ENCODE measurements at places on chromosomes 11 and 22.

- DNase-seq: no peak
These were observed 1302.8 kb upstream of the CNTN5 start for GRCh38 chr11:97717922-97718321.

DNA sequence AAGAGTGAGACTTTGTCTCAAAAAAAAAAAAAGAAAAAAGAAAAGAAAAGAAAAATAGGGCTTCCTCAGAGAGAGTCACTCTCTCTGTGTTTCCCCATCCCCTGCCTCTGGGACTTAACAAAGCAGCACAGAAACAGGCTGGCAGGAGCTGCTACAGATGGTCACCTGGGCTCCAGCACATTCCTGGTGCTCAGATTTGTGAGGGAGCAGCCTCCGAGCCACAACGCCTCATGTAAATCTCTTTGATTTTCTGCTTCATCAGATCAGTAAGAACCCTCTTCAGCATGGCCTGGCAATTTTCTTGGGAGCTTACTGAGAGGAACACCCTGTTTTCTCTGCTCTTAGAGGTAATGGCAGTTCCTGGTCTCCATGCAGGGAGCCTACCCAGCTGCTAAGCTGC is 15.2 kb upstream of the LDHA start:
- DNase-seq: no peak

GRCh38 chr22:40477683-40478337 is 107.4 kb downstream of the SGSM3 start:
- no peak for DNase-seq

DNA sequence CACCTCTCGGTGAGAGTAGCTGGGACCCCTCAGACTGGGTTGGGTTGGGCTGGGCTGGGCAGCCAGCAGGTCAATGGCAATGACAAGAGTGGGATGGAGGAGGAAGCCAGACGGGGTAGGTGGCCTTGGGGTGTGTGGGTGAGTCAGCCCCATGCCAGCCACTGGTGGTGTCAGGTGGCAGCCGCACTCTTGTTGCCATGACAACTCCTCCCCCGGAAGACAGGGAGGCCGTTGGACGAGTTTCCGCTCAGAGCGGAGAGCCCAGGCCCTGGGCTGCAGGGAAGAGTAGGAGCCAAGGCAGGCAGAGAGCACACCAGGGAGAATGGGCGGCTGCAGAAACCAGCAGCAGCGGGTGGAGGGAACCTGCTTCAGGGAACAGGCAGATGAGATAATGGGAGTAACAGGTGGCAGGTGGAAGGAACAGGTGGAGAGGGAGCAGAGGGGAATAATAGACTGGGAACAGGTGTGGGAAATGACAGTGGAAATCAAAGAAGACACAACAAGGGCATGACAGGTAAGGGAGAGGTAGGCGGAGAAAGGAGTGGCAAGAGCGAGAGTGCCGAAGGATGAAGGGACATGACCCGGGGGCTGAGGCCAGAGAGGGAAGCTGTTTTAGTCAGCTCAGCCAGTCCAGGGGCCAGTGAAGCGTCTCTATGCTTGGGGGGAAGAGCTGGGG is 8.7 kb downstream of the SPTBN2 start:
- peak; percentile 98 for DNase-seq

- DNase-seq: no peak
These were observed 47.4 kb upstream of the B3GAT1 start for GRCh38 chr11:134459246-134460061.

- peak; percentile 37 for DNase-seq
These were observed 29.4 kb upstream of the SLN start for GRCh38 chr11:107741044-107741823.

DNA sequence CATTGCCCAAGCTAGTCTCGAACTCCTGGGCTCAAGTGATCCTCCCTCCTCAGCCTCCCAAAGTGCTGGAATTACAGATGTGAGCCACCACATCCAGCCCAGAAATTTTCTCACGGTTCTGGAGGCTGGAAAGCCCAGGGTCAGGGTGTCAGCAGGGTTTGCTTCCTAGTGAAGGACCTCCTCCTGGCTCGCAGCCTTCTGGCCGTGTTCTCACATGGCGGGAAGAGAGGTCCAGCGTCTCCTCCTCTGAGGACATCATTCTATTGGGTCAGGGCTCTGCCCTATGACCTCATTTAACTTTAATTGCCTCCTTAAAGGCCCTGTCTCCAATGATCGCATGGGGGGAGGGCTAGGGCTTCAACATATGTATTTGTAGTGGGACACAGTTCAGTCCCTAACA is 38.1 kb downstream of the SDHAF2 start:
- no peak for DNase-seq

- DNase-seq: no peak
These were observed 1.9 kb upstream of the NPAS4 start for GRCh38 chr11:66418986-66419308.

DNA sequence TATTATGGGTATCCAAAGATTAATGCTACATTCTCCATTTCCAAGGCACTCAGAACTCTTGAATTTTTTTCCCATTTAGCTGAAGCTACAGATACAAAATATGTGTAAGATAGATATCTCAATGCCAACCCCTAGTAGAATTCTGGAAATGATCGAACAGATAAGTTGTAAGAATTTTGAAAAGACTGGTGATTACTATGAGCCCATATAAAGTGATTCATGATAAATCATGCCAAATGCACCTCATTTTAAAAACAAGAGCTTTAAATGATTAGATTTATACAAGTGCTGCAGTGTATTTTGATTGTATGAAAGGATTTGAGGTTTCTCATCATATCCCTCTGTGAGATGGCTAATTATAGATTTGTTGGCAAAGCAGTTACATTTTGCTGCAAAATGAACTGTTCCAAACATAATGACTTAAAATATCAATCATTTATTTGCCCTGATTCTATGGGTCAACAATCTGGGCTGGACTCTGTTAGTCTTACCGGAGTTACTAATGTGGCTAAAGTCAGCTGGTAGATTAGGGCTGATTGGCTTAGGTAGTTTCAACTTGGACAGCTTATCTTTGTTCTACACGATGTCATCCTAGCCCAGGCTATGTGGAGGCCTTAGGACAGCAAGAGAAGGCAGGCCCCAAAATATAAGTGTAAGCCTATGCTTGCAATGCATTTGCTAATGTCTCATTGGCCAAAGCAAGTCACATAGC is 3.4 kb downstream of the OR10V1 start:
- no peak for DNase-seq

GRCh38 chr22:39600491-39601179 is 30.1 kb downstream of the CACNA1I start:
- DNase-seq: no peak

DNA sequence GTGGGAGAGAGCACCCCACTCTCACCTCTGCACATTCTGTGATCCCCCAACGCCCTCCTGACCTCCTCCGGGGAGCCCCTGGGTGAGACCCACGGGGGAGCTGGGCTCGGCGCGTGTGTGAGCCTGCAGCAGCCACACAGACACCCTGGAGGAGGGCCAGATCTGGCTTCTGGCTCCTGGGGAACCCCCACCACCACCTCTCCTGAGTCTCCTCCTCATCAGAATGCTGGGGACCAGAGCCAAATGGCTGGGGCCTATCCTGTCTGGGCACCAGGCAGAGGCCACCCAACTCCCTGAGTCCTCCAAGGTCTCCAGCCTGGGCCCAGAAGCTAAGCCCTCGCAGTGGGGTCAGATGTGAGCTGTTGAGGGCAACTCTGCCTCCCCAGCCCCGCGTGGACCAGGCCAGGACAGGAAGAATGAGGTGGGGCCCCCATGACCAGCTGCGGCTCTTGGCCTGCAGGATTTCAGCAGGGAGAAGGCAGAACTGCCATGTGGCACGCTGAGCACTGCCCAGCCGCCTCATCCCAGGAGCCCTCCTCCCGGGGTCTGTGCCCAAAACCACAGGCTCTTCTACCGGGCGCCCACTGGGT is 5.5 kb upstream of the PIM3 start:
- no peak for DNase-seq

- DNase-seq: no peak
These were observed 10.1 kb upstream of the ACR start for GRCh38 chr22:50727678-50728522.

DNA sequence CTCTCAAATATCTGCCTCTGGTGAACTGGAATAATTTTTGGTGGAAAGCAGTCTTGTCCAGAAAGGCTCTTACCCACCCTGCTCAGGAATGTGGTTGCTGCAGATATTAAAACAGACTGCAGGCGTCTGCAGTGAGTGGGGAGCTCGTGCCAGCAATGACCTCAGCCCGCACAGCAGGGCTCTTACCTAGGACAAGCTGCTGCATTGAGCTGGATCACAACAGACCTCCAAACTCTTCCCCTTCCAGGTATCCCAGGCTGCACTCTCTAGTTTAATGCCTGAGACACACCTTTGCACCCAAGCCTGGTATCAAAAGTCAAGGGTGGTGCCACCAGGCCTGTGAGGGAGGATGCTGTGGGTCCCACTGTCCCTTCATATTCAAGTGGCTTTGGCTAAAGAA is 69.7 kb upstream of the CDON start:
- DNase-seq: no peak

GRCh38 chr22:50270666-50271394 is 650 bp upstream of the MAPK11 start:
- DNase-seq: peak; percentile 62

- DNase-seq: no peak
These were observed 245.4 kb downstream of the BUD13 start for GRCh38 chr11:116527180-116527991.

- DNase-seq: no peak
These were observed 46.4 kb downstream of the RTN4R start for GRCh38 chr22:20221421-20222340.

DNA sequence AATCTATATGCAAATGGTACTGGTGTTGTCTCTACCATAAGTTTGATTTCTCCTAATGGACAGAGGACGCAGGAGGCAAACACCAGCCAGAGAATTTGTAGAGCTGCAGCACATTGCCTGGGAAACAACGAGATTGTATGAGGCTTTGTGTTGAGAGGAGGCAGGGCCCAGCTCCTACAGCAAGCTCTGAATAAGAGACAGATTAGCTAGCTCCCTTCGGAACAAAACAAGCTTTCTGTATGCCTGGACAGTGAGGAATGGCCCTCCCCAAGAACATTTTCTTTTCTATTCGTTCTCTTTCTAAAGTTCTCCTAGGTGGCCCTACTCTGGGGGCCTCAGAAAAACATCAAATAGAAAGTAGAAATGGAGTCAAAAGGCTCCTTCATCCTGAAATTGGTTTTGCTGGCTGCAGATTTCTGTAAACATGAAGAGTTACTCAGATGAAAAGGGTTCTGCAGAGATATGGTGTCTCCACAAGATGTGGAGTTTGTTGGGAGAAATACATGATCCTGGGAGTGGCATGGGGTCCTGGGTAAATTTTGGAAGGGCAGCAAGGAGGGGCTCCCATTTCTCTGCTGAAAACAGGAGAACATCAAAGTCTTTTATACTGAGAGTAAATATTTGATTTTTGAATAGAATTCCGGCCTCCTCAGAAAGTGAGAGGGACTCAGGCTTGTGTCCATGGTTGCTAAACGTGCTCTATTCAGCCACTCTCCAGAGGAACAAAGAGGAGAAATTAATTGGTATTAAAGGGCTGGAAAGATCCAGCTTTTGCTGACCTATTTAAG is 6.8 kb upstream of the HEPACAM start:
- DNase-seq: no peak

DNA sequence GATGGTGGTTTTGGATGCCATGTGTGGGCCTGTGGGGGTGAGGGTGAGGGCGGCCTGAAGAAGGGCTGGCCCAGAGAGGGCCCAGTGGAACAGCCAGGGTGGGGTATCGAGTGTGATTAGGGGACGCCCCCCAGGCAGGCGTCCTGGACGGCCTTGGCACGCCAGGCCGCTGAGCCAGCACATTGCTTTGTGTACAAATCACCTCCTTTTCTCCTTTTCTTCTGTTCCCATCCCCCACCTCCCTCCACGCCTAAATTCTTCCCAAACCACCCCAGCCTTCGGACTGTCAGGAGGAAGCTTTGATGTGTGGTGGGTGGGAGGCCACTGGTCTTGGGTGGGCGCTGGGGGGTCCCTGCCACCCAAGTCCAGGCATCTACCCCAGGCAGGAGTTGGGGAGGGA is 7.8 kb upstream of the CD248 start:
- DNase-seq: no peak

DNA sequence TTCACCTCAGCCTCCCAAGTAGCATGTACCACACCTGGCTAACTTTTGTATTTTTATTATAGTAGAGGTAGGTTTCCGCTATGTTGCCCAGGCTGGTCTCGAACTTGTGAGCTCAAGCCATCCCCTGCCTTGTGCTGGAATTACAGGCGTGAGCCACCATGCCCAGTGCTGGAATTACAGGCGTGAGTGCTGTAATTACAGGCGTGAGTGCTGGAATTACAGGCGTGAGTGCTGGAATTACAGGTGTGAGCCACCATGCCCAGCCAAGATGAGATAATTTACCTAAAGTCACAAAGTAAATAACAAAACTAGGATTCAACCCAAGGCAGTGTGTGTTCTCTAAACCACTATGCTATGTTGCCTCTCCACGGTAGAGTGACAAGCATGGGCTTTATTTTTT is 3.6 kb upstream of the UBXN1 start:
- no peak for DNase-seq

- DNase-seq: peak; percentile 45
These were observed 68.4 kb downstream of the GAS2 start for GRCh38 chr11:22734628-22735345.

- DNase-seq: no peak
These were observed 48.1 kb upstream of the DAGLA start for GRCh38 chr11:61632096-61632495.

DNA sequence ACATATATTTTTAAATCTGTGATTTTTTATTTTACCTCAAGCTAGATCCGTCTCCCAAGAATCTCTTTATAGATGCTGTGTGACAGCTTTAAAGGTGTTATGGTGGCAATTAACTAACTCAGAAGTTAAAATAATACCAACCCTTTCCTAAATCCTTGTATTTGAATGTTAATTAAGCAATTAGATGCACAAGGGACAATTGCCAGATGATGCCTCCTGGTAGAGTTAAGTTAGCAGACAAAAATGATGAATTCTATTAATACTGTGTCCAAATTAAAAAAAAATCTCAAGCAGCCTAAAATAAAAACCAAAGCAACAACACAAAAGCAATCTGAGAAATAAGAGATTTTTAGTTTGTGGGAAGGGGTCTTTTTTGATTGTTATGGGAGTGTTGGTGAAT is 78.9 kb downstream of the FANCF start:
- DNase-seq: no peak

GRCh38 chr11:5229356-5229755 is 2.5 kb upstream of the HBB start:
- DNase-seq: no peak

GRCh38 chr11:12598330-12599256 is 75.6 kb upstream of the TEAD1 start:
- DNase-seq: peak; percentile 76

- DNase-seq: no peak
These were observed 29.8 kb upstream of the ASPHD2 start for GRCh38 chr22:26399289-26399688.

GRCh38 chr11:120964857-120965256 is 59.0 kb upstream of the TBCEL start:
- DNase-seq: peak; percentile 11

DNA sequence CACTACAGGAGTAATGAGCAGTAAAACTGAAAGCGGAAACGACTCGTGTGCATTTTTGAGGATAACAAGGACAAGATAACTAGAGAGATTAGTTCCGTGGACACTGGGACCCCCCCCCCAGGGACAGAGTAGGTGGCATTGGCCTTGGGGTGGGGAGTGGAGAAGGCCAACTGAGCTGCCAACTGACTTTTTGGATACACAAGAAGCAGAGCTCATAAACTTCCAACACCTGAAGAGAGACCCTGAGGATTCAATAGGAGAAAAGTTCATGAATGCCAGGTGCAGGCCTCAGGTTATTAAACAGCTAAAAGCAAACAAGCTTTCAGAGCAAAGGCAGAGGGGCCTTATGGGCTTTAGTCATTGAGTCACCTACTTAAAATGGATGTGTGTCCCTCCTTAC is 17.6 kb upstream of the PRSS23 start:
- DNase-seq: no peak

Measured in HT1080 (cell line).